ENCODE measurements at places on chromosomes 1 and 21.

- no peak for DNase-seq
Measured at GRCh38 chr1:178548108-178548507, 35.2 kb downstream of the TEX35 start.

GRCh38 chr1:40392221-40392620, 18.7 kb downstream of the SMAP2 start:
- DNase-seq = no peak

DNA sequence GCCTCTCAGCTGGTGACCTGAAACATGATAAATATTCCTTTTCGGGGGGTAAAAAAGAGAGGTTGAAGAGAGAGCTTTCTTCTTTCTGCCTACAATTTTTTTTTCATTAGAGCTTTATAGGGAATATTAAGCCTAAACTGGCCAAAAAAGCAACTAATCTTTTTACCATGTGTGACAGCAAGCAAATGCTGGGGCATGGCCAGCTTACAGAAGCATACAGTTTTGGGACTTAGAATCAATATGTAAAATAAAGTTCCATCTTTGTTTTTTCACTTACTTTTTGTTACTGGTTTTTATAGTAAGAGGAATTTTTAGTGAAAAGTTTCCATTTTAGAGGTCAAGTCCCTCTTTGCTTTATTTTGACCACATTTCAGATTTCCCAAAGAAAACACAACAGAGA, 301.2 kb upstream of the DEPDC1 start:
- no peak for DNase-seq

GRCh38 chr1:66533804-66534740, at the start of gene SGIP1:
Gene SGIP1 (plus strand): TSS chr1:66534153. CDS start chr1:66534359, 206 bp downstream.
- DNase-seq = peak; percentile 78

DNA sequence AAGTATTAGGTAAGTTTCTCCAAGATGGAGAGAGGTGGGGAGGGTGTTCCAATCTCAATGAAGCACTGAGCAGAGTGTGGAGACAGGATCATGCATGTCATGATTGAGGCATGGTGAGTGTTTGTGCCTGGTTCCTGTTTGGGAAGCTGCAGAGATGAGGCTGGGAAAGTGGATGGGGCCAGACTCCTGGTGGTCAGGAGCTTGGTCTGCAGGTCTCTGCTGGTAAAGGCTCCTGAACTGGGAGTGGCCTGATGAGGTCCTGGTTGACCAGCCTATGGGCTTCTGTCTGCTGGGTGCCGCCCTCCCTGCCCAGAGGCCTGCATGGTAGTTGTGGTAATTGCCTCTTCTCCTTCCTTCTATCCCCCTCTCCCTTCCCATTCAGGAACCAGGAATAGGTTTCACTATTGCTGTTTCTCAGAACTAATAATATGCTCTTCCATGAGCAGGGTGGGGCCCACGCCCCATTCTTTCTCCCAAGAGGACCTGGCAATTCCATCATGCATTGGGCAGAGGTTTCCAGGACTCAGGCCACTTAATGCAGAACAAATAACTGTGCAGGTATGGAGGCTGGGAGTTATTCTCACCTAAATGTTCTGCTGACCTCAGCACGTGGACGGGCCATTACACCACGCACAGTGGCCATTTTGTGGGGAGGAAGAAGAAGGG, 24.5 kb downstream of the PROK1 start:
- DNase-seq = no peak

- DNase-seq = no peak
Measured at GRCh38 chr1:60998786-60999185, 83.6 kb upstream of the NFIA start.

GRCh38 chr1:62386351-62387121, 50.3 kb upstream of the USP1 start:
- DNase-seq = peak; percentile 24

DNA sequence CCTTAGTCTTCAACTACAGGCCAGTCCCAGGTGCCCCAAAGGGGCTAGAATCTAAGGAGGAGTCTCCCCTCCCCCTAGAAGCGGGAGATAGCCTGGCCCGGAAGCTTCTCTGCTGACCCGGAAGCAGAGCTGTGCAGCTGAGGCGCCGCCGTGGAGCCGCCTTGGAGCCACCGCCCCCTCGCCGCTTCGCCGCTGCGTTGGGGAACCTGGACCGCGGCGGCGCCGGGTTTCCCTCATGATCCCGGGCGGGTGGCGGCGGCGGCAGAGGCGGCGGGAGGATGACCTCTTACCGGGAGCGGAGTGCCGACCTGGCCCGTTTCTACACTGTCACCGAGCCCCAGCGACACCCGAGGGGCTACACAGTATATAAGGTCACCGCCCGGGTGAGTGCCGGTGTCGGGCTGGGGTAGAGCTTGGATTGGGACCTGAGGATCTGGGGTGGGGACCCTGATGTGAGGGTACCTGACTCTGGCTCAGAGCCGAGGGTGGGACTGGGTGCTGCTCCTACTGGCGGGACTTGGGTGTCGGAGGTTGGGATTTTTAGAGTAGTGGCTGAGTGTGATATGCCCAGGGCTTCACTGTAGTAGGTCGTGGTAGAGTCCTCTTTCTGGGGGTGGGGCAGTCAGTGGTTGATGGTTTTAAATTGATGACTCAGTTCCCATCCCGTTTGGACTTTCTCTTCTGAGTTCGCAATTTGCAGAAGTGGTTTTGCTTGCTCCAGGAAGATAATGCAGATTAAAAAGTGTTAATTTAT, at the start of gene RPS6KC1:
Gene RPS6KC1, plus strand, starts transcription at position 115 of the 754 bp plus-strand sequence. Its CDS starts 164 bp downstream, at position 279.
- DNase-seq = peak; percentile 68

DNA sequence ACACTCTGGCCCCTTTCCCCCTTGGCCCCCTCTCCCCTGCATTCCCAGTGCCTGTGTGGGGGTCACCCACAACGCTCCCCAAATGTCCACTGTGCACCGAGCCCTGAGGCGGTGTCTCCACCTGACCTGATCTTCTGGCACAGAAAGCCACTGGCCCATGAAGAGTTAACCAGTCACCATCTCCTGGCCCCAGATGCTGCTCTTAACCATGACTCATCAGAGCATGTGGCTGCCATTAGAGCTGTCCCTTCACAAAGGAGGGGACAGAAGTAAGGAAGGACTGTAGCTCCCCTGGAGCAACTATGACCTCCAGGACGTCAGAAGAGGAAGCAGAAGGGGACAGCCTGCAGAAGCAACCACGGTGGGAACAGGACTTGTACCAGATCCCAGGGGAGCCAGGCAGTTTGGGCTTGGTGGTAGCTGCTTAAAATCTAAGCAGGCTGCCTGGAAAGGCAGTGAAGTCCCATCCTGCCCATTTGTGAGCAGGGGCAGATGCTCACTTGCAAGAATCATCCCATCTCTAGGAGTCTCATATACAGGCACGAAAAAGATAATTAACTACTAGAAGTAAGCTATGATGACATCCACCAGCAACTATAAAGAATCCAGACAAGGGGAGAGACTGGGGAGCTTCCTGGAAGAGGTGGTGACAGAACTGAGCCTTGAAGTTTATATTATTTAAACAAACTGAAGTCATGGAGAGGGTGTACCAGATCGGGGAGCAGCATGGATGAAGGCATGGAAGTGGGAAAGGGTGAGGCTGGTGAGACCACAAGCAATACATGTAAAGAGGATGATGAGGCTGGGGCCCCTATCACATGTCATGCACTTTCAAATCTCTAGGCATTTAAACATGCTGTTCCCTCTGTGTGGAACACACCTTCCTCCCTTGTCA, 1.1 kb upstream of the TTC39A start:
- DNase-seq = peak; percentile 58

DNA sequence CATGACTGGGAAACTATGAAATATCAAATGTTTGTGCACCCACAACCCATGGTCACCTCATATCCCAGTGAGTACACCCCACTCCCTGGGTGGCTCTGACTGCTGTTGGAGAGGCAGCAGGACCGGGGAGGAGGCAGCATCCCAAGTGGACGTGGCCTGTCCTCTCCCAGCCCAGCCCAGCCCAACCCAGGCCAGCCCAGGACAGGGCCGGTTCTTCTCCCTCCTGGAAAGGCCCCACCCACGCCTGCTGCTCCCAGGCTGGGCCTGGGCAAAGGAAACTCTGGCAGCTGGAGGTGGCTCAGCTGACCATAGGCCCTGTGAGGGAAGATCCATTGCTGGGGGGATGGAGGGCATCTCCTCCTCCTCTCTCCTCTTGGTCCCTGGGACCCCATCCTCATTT, 19.1 kb downstream of the MATN1 start:
- DNase-seq = no peak

- no peak for DNase-seq
Measured at GRCh38 chr1:186708694-186709097, 28.5 kb upstream of the PTGS2 start.

- DNase-seq = no peak
Measured at GRCh38 chr21:30468900-30469714, 11.1 kb downstream of the KRTAP19-1 start.

- DNase-seq = no peak
Measured at GRCh38 chr1:18249631-18250030, 142.0 kb downstream of the IGSF21 start.

DNA sequence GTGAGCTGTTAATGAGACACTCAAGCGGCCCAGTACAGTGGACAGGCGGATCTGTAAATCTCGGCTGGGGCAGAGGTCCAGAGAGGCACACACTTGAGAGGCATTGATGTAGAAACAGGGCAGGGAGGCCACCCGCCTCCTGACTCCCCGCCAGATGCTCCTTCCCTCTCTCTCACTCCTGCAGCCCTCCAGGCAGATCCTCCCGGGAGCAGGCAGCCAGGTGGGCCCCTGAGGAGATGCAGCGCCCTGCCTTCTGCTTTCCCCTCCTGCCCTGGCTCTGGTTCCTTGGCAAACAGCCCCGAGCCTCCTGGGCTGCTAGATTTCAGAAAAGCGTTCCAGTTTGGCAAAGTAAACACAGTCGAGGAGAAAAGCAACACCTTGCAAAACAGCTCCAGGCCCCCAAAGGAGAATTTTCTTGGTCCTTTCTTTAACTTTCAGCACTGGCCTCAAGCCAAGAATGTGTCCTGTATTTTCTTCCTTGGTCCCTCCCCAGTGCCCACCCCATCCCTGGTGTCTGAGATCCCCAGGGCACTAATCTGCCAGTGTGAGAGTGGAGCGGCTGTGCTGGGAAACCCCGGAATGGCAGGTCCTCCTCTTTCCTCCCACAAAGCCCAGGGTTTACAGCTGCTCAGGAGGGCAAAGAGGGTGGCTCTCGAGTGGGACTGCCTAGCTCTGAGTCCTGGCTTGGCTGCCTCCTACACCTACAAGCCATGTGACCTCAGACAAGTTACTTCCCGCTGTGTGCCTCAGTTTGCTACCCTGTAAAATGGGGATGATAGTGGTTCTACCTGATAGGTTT, 29.4 kb upstream of the IFNLR1 start:
- peak; percentile 75 for DNase-seq

DNA sequence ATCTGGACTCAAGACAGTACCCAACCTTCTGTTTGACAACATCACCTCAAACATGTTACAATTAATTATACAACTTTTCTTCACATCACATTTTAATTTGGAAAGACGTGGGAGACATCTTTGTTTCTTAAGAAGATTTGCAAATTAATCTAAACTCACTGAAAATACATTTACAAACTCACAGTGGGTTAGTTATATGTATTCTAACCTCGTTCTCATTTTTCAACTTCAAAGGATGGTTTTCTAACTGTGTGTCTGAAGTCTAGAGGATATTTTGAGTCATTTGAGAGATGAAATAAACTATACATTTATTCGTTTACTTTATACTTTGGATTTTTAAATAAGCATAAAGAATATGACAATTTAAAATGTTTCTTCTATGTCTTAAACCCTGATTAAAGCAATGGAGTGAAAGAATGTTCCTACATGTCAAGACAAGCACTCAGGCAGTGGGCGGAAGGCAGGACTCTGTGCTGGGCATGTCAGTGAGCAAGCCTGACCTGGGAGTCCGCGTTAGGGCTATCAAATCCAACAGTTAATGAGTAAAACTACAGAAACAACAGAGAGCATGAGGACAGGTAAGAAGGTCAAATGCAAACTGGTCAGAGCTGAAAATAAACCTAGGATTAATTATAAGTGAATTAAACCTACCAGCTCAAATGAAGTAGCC, 76.5 kb upstream of the CTTNBP2NL start:
- no peak for DNase-seq

DNA sequence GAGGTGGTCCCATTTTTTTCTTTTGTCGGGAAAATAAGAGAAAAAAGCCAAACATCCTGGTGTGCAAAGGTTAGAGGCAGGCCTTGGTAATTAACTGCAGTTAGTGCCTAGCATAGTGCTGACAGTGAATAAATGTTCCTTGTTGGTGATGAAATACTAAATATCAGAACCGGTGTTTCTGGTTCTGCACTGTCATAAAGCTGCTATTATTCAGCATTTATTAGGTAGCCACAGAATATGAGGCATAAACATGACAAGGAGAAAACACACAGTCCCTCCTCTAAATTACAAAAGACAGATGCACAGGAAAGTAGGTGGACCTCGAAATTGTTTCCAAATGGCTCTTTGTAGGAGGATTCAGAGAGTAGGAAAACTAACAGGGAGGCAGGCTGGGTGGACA, 122.0 kb upstream of the ADGRL2 start:
- DNase-seq = no peak

GRCh38 chr1:234885601-234886000, 243.0 kb downstream of the TOMM20 start:
- DNase-seq = no peak

- no peak for DNase-seq
Measured at GRCh38 chr1:167081594-167082156, 8.5 kb downstream of the GPA33 start.

DNA sequence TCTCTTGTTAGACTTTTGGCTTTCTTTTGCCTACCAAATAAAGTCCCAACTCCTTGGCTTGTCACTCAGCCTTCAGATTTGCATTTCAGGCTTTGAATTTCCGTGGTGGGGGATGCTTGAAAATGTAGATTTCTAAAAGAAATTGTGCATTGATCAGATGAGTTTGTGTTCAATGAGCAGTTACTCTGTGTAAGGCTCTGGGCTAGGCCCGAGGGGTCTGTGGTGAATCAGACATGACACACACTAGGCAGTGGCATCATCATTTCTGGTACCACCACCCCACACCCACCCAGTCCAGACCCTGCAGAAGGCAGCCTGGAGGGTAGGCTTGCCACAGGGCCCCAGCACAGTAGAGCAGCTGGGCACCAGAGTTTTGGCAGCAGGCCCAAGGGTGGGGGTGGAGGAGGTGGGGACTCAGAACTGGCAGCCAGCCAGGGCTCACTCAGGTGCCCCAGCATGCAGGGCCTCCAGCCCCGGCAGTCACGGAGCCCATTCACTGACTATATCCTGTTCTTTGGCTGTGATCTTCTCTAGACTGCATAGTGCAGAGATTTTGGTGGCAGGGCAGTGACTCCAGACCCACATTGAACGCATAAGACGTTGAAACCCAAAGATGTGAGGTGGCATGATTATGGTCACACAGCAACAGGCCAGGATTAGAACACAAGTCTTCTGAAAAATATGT, 97.2 kb upstream of the ARTN start:
- no peak for DNase-seq

DNA sequence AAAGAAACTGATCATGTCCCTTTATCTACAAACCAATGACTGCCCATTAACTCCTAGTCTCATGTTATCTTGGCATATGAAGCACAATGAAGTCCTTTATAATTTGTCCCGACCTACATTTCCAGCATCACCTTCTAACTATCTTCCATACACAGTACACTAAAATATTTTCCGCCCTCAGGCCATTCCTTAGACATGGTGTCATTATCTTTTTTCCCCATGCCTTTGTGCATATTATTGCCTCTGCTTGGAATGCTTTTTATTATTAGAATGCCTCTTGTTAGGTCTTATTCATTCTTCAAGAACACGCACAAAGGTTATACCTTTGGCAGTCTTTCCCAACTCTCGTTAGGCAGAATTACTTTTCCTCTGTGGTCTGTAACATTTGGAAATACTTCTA, 39.6 kb downstream of the ATG4C start:
- no peak for DNase-seq

- no peak for DNase-seq
Measured at GRCh38 chr1:199976496-199977144, 50.9 kb upstream of the NR5A2 start.
